Dermis microvascular lymphatic vessel endothelial cell (primary cell): ENCODE measurements at places on chromosomes 5 and 9. TPM values are rescaled to one million over a fixed set of nuclear protein-coding genes. Genes with fewer than 3 reads are reported as not detected.
A peak's percentile ranks its signal among the peaks of the same experiment; 100 is the strongest.

LIFR gene
- total RNA-seq: 31.3 and 31.9 TPM in 2 replicates

RGS7BP gene
- total RNA-seq: 0.13 TPM in 2 replicates

DNA sequence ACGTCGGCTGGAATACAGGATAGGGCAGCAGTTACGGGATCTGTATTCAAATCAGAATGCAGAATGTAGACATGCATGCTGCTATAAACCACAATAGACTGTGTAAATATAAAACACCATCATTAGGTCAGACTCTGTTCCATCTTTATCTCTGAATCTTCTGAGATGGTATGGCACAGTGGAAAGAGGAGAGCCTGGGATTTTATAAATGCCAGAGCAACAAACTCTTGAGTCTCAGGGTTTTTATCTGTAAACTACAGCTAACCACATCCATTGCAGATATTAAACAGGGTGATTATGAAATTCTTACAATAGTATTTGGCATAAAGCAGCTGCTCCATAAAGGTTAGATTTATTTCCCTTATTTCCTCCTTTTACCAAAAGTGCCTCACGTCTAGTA, 108.7 kb downstream of the ZDHHC21 start:
- DNase-seq: no peak

GRCh38 chr9:91647371-91647770, 223.7 kb upstream of the NFIL3 start:
- DNase-seq: no peak

GRCh38 chr5:111550282-111551020, 38.1 kb upstream of the STARD4 start:
- DNase-seq: peak; percentile 32

GRCh38 chr5:128913551-128913950, 51.7 kb upstream of the SLC27A6 start:
- no peak for DNase-seq

DNA sequence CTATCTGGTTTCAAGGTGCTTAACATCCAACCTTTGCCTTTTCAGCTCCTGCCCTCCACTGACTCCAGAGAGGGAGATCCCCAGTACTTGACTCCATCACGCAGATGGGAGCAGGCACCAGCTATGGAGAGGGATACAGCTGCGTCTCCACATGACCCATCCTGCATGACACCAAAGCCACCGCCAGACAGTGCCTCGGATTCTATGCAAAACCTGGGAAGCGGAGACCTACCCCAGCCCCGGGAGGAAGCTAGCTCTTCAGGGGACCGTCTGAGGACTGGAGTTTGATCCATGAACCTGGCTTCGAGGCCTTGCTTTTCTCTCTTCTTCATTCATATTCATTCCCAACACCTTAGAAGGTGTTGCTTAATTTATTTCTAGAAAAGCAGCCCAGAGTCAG, 24.8 kb downstream of the HRH2 start:
- no peak for DNase-seq

- no peak for DNase-seq
Measured at GRCh38 chr5:95822542-95823181, at the start of gene GLRX. Gene GLRX (minus strand): TSS chr5:95822726. CDS start chr5:95822662, 64 bp downstream.

DNA sequence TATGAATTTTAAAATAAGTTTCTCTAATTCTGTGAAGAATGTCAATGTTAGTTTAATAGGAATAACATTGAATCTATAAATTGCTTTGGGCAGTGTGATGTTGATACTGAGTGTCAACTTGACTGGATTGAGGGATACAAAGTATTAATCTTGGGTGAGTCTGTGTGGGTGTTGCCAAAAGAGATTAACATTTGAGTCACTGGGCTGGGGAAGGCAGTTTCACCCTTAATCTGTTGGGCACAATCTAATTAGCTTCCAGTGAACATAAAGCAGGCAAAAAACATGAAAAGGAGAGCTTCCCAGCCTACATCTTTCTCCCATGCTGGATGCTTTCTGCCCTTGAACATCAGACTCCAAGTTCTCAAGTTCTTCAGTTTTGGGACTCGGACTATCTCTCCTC, 832.0 kb upstream of the ARRDC3 start:
- no peak for DNase-seq

DNA sequence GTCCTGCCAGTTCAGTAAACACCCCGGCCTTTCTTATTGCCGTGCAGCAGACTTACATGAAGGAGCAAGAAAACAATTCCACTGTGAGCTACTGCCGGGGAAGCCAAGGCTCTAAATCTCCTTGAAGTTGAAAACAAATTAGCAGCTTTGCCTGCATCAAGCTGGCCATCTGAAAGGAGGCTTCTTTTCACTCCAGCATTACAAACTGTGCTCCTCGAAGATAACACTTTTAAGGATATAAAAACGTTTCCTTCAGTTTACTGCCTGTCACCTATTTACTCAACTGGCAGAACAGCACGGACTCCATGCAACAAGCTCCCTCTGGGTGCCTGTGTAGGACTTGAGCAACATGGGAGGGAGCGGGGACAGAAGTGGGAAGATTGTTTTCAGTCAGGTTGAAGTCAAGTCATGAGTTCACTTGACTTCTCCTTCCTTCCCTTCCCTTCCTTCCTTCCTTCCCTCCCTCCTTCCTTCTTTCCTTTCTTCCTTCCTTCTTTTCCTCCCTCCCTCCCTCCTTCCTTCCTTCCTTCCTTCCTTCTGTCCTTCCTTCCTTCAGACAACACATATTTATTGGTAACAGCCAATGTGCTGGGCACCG, 67.4 kb downstream of the ZNF608 start:
- no peak for DNase-seq
